ENCODE measurements at places on chromosomes 1 and 21. TPM values are rescaled to one million over a fixed set of nuclear protein-coding genes. Genes with fewer than 3 reads are reported as not detected.

BTBD8 gene
- total RNA-seq, result 6.8 TPM

SLC35E2B gene
- 56.9 TPM for total RNA-seq

MR1 gene
- 0.35 TPM for total RNA-seq

PIGR gene
- not detected for total RNA-seq

SPRR1B gene
- total RNA-seq, result not detected

LPAR3 gene
- 3.7 TPM for total RNA-seq

GRCh38 chr1:189958756-189959155, 518.9 kb downstream of the BRINP3 start:
- H3K4me3 ChIP-seq, result no peak overlapping the region
- no peaks in the 10 kb centered on the region for H3K27me3 ChIP-seq
- H3K27ac ChIP-seq, result no peak overlapping the region
- no peaks in the 10 kb centered on the region for H3K36me3 ChIP-seq
- no peaks in the 10 kb centered on the region for H3K4me1 ChIP-seq
- no peak for DNase-seq

GRCh38 chr21:38188037-38188436, 68.8 kb upstream of the KCNJ15 start:
- H3K27me3 ChIP-seq, result no peaks in the 10 kb centered on the region
- H3K36me3 ChIP-seq, result no peaks in the 10 kb centered on the region
- no peak overlapping the region for H3K4me3 ChIP-seq

DNA sequence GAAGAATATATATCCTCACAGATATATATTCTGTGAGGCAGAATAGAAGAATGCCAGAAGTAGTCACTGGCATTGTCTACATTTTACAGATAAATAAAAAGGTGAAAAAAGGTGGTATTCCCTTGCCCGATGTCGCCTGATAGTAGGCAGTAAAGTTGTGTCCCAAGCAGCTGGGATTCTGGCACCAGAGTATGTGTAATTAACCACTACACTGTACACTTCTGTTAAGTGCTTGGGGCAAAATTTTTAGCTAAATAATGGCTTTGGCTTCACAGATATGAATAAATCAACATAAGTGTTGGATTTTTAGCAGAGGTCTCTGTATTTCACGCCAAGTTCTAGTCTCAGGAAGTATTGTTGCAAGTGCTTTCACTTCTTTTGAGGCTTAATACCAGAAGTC, 13.3 kb upstream of the CASQ2 start:
- peaks cover 9% of the 10 kb centered on the region for H3K4me1 ChIP-seq
- no peaks in the 10 kb centered on the region for H3K36me3 ChIP-seq
- no peaks in the 10 kb centered on the region for H3K27me3 ChIP-seq
- no peak for DNase-seq
- no peak overlapping the region for H3K27ac ChIP-seq

- H3K4me3 ChIP-seq, result no peak overlapping the region
- H3K4me1 ChIP-seq, result peaks cover 4% of the 10 kb centered on the region
- no peaks in the 10 kb centered on the region for H3K27me3 ChIP-seq
These were observed 3.2 kb upstream of the CD1C start for GRCh38 chr1:158286487-158286886.

- H3K4me1 ChIP-seq, result peaks cover 15% of the 10 kb centered on the region
- no peaks in the 10 kb centered on the region for H3K36me3 ChIP-seq
- no peak overlapping the region for H3K27ac ChIP-seq
- peak; percentile 89 for DNase-seq
- peaks cover 87% of the 10 kb centered on the region for H3K27me3 ChIP-seq
These were observed 3.2 kb upstream of the PROX1 start for GRCh38 chr1:213984387-213985208.

- no peak overlapping the region for H3K4me3 ChIP-seq
- no peaks in the 10 kb centered on the region for H3K36me3 ChIP-seq
- DNase-seq, result no peak
- peaks cover 12% of the 10 kb centered on the region for H3K4me1 ChIP-seq
- no peaks in the 10 kb centered on the region for H3K27me3 ChIP-seq
- H3K27ac ChIP-seq, result no peak overlapping the region
These were observed 198.9 kb downstream of the LRRC7 start for GRCh38 chr1:69766431-69767180.

GRCh38 chr1:169517558-169518186, 31.9 kb upstream of the SLC19A2 start:
- no peak overlapping the region for H3K4me3 ChIP-seq
- H3K27me3 ChIP-seq, result no peaks in the 10 kb centered on the region
- no peak overlapping the region for H3K27ac ChIP-seq
- no peaks in the 10 kb centered on the region for H3K36me3 ChIP-seq
- H3K4me1 ChIP-seq, result no peaks in the 10 kb centered on the region
- no peak for DNase-seq

DNA sequence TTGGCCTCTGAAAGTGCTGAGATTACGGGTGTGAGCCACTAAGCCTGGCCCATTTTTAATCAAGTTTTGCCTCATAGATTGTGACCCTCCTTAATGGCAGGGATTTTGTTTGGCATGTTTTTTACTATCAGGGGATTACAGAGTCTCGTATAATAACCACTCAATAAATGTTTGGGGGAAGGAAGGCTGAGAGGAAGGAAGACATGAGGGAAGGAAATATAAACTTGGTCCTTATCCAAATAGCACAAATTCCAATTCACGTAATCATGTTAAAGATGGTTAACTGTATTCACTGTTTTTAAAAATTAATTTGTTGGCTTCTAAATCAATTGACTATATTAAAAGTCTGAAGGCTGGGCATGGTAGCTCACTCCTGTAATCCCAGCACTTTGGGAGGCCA, 30.9 kb upstream of the SERTAD4 start:
- no peaks in the 10 kb centered on the region for H3K4me1 ChIP-seq
- H3K4me3 ChIP-seq, result no peak overlapping the region
- H3K27ac ChIP-seq, result no peak overlapping the region

DNA sequence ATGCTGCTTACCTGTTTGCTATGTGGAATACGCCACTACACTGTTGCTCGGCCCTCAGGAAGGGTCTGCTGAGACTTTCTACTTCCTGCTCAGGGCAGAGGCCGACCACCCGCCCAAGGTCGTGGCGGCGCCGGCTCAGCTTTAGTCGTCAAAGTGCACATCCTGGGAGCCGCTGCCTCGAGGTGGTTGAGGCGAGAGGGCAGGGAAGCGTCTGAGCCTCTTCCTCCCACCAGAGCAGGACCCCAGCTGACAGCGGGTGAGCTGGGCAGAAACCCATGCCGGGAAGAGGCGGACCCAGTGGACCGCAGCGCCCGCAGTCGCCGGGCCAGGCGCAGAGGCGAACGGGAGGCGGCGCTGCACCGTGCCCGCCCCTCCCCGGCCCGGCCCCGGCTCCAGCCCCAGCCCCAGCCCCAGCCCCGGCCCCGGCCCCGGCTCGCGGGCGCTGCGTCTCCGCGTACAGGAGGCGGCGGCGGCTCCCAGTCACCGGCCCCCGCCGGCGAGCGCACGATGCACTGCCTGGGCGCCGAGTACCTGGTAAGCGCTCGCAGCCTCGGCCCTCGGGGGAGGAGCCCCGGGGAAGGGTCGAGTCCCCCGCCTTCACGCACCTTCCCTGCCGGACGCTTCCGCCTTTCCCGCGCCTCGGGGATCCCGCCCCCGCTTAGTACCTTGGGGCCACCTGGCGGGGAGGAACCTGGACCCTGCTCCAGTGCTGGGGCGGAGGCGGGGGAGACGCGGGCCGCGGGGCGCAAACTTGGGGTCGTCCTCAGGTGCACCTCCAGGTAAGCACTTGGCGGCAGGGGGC, at the start of gene SLC44A3:
SLC44A3 (plus strand) TSS at position 413 of the 802 bp plus-strand sequence; CDS start at position 508, 95 bp downstream.
- peak within 1 kb of the TSS; percentile 79 for H3K4me3 ChIP-seq
- H3K27ac ChIP-seq, result no peak within 1 kb of the TSS
- DNase-seq, result peak; percentile 89
- H3K4me1 ChIP-seq, result no peaks in the 10 kb centered on the region
- H3K36me3 ChIP-seq, result no peaks in the 10 kb centered on the region

DNA sequence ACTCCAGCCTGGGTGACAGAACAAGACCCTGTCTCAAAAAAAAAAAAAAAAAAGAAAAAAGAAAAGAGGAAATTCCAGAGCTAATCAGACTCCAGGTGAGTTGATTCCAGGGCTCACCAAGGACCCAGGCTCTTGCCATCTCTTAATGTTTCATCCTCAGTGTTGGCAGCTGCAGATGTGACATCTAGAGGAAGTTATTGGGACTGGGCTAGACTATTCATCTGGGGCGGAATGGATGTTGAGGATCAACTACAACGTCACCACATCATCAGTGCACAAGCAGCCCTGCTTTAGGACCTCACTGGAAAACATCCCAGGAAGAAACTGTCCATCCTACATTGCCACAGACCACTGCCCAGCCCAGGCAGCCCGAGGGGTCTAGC, 28.6 kb upstream of the PARP1 start:
- DNase-seq, result no peak
- H3K4me3 ChIP-seq, result no peak overlapping the region
- no peaks in the 10 kb centered on the region for H3K27me3 ChIP-seq
- no peaks in the 10 kb centered on the region for H3K4me1 ChIP-seq

DNA sequence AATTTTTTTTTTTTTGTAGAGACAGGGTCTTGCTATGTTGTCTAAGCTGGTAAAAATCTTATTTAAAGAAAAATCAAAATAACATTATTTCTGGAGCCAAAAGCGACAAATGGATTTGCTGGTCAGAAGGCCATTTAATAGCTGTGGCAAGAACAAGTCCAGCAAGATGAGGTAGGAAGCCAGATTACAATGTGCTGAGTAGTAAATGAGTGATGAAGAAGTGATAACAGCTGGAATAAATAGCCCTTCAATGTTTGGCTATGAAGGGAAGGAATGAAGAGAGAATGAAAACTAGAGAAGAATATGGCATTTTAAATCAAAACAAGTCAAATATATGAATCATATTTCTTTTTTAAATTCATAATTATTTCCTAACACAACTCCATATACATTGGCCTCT, 34.5 kb downstream of the SYDE2 start:
- H3K4me1 ChIP-seq, result no peaks in the 10 kb centered on the region
- H3K36me3 ChIP-seq, result peaks cover 11% of the 10 kb centered on the region
- H3K27ac ChIP-seq, result no peak overlapping the region
- no peak for DNase-seq

DNA sequence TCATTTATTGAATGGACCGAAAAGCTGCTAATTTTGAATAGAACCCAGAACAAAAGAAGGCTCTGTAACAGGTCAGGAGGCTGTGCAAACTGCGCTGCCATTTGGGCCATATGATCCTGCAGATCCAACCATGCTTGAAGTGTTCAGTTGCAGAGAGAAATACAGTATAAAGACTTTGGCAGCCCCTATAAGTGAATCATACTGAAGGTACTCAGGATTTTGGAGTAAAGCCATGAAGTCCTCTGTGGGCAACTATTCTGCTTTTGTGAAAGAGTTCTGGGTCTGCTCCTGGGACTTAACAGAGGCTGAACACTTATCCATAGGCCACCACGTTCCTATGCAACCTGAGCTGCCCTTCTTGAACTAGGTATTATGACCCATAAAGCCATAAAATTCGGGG, 1613.6 kb upstream of the PRMT6 start:
- no peak for DNase-seq
- H3K36me3 ChIP-seq, result no peaks in the 10 kb centered on the region
- H3K27ac ChIP-seq, result no peak overlapping the region
- H3K4me3 ChIP-seq, result no peak overlapping the region

DNA sequence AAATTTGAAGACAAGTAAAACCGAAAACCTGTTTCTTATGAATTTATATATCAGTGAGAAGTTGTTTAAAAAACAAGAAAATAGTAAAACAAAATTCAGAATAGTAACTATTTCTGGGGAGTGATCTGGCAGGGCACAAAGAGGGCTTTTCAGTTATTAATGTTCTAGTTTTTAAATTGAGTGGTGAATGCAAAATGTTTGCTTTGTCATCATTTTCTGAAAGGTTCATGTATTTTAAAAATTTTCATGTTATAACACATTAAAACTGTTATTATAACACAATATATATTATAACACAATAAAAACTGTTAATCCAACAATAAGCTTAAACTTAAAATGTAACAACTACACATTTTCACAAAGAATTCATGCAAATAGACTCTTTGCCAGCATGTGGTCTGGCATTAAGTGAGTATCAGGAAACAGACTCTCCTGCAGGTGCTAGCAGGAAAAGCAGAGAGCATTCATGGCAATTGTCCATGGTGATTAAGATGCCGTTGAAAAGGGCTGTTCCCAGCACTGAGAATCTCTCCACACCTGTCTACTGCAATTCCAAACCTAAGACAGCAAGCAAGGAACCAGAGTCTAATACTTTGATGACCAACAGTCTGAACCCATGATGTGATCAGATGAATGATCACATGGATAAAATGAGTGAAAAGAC, 204.9 kb downstream of the TBX15 start:
- H3K27ac ChIP-seq, result no peak overlapping the region
- H3K4me1 ChIP-seq, result no peaks in the 10 kb centered on the region
- no peak overlapping the region for H3K4me3 ChIP-seq
- no peaks in the 10 kb centered on the region for H3K36me3 ChIP-seq
- H3K27me3 ChIP-seq, result no peaks in the 10 kb centered on the region

DNA sequence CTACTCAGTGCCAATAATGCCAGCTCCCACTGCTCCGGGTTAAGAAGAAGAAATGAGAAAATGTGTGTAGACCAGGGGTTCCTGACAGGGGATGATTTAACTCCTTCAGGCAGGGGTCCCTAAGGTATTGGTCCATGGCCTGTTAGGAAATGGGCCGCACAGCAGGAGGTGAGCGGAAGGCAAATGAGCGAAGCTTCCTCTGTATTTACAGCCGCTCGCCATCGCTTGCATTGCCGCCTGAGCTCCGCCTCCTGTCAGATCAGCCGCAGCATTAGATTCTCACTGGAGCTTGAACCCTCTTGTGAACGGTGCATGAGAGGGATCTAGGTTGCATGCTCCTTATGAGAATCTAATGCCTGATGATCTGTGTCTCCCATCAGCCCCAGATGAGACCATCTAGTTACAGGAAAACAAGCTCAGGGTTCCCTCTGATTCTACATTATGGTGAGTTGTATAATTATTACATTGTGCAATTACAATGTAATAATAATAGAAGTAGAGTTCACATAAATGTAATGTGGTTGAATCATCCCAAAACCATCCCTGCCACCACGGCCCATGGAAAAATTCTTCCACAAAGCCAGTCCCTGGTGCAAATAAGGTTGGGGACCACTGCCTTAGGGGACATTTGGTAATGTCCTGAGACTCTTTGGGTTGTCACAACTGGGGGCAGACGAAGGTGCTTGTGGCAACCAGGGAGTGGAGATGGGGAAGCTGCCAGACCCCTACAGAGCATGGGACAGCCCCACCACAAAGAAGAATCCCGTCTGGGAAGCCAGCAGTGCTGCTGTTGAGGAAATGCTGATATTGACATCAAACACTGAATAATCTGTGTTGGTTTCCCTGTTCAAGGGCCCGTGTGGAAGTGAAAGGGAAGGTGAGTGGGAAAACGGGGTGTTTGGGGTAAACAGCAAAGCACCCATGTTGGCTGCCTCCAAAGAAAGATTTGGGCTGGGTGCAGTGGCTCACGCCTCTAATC, 60.8 kb downstream of the DHRS3 start:
- DNase-seq, result no peak
- H3K4me3 ChIP-seq, result no peak overlapping the region
- no peaks in the 10 kb centered on the region for H3K4me1 ChIP-seq
- H3K27me3 ChIP-seq, result no peaks in the 10 kb centered on the region
- H3K36me3 ChIP-seq, result no peaks in the 10 kb centered on the region
- no peak overlapping the region for H3K27ac ChIP-seq
